ENCODE measurements at places on chromosomes 5 and 9.

GRCh38 chr5:124000538-124000937, 488.6 kb downstream of the CSNK1G3 start:
- no peak for DNase-seq

GRCh38 chr9:93254061-93254481, 70.1 kb downstream of the WNK2 start:
- no peak for DNase-seq

GRCh38 chr5:137589185-137589584, 90.1 kb upstream of the SPOCK1 start:
- no peak for DNase-seq

DNA sequence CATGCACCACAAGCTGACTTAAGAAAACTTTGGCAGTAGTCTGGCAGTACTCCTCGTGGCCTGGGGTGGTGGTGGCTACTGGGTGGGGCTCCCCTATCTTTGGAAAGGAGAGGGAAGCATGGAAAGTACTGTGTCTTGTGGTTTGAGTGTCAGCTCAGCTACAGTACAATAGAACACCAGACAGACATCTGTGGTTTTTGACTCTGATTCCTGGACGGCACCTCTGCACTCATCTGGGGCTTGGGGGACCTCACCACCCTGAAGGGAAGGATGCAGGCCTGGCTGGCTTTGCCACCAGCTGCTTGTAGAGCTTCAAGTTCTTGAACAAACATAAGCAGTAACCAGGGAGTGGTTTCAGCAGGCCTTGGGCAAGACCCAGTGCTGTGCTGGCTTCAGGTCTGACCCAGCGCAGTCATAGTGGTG, 40.6 kb downstream of the TNFSF8 start:
- DNase-seq, result no peak

- no peak for DNase-seq
Measured at GRCh38 chr9:99867968-99868367, 38.5 kb upstream of the STX17 start.

DNA sequence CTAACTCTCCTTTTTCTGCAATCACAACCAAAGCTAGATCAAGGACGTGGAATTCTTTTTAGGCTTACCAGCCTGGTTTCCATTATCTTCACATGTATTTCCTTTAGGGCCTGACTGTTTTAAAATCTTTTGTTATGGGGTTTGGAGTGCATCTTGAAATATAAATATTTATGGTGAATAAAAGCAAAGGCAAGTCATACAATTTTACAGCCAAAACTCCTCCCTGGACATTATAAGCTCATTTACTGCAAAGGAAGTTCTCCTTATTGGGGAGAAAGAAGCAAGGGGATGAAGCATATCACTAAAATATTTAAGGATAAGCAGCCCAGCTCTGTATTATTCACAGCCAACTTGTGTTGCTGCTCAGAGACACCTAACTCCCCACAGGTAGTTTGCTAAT, 132.2 kb upstream of the TARS1 start:
- DNase-seq, result no peak

DNA sequence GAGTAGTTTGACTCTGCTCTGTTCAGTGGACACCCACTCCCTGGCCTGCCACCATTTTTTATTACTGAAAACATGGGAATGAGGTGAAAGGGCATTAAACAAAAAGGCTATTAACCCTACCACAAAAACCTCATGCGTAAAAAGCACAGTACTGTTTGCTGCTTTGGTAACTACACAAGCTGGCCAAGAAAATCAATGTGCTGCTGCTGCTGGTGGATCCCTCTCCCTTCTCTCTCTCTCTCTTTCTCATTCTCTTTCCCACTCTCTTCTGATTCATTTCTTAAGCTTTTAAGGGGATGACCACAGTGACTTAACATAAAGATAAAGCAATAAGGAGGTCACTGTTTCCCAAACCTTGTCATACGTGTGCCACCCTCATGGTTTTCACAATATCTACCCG, 183.2 kb upstream of the TBC1D2 start:
- no peak for DNase-seq

GRCh38 chr9:127424676-127424999, 456 bp downstream of the ZNF79 start:
- no peak for DNase-seq

- no peak for DNase-seq
Measured at GRCh38 chr5:154740483-154740882, 14.7 kb upstream of the LARP1 start.

GRCh38 chr9:72875221-72875620, 77.6 kb downstream of the ALDH1A1 start:
- no peak for DNase-seq

DNA sequence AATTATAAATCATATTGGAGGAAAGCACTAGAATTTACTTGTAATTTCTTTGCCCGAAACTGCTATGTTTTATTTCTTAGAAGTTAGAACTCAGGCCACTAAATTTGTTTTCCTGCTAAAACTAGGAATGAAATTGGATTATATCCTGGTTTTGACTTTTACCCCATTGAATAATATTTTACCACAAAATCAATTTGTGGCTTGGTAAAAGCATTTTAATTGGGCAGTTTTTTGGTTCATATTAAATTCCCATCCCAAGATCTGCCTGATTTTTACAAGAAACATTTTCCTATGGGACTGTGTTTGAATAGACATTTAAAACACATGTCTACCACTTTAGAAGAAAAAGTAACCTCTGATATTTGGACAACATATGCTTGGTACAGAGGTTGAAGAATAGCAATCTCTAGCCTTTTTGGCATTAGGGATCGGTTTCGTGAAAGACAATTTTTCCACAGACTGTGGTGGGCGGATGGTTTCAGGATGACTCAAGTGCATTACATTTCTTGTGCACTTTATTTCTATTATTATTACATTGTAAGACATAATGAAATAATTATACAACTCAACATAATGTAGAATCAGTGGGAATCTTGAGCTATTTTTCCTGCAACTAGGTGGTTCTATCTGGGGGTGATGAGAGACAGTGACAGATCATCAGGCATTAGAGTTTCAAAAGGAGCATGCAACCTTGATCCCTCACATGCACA, 565.6 kb downstream of the PRR16 start:
- DNase-seq, result no peak

GRCh38 chr9:113590991-113591898, 127.7 kb downstream of the RGS3 start:
- peak; percentile 8 for DNase-seq

GRCh38 chr5:31707329-31707728, 68.4 kb downstream of the PDZD2 start:
- DNase-seq, result no peak

GRCh38 chr5:173775261-173776197, 112.6 kb upstream of the CPEB4 start:
- no peak for DNase-seq

GRCh38 chr9:95103281-95103771, 214.2 kb downstream of the FANCC start:
- DNase-seq, result no peak

DNA sequence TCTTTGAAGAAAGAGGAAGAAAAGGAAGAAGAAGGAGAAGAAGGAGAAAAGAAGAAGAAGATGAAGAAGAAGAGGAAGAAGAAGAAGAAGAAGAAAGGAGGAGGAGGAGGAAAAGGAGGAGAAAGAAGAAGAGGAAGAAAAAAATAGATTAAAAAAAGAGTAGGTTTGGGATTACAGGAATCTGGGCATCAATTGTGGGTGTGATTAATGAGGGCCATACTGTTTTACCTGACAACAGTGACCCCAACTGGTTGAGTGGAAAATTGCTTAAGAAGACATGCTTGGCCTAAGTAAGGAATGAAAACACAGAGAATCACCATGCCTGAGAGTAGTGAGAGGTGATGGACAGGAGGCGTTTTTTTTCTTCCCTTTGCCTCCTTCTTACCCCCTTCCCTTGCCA, 114.6 kb downstream of the FAM170A start:
- no peak for DNase-seq

- DNase-seq, result no peak
Measured at GRCh38 chr5:57195060-57195459, 21.2 kb downstream of the GPBP1 start.

DNA sequence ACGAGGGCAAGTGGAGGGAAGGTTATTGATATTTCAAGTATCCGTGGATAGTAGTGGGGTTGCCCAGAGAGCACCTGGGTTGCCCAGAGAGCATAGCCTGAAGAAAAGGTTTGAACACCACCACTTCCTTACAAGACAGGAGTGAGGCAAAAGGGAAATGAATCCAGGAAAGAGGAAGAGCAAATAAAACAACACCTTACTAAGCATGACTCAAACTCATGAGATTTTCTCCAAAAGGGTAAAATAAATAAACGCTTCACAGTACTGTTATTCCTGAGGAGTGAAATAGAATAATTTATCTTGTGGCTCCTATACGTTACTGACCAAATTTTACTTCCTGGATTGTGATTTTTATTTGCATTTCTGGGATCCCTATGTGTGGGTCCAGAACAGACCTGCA, 65.2 kb upstream of the PTPRD start:
- no peak for DNase-seq

DNA sequence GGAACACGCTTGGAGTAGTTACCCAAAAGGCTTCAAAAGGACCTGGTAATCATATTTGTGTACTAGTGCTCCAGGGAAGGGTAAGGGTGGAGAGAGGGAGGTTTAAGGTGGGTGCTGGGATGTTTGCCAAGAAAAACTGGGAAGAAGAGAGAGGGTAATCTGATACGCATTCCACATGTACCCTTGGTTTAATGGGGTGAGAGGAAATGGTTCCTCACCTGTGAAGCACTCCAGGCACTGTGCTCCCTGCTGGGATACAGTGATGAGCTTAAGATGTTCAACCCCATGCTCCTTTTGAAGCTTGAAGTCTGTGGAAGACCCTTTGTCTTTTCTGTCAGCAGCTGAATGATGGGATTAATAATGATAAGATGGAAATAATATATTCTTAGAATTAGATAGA, 98.4 kb downstream of the COX7C start:
- DNase-seq, result no peak

DNA sequence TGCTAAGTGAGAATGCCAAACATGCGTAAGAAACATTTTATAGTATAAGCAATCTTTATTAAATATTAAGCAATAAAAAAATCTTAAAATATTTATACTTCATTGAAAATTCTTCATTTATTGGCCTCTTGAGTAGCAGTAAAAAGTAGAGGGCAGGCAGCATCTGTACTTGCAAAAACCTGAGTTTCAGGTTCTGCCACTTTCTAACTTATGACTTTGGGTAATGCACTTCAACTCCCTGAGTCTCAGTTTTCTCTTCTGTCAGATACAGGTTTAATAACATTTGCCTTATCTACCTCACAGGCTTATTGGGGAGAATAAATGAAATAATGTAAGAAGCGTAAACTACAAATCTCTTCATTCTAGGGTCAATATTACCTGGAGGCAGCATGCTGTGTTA, 19.8 kb upstream of the MCTP1 start:
- no peak for DNase-seq
